ENCODE measurements at places on chromosomes 6 and 20.

DNA sequence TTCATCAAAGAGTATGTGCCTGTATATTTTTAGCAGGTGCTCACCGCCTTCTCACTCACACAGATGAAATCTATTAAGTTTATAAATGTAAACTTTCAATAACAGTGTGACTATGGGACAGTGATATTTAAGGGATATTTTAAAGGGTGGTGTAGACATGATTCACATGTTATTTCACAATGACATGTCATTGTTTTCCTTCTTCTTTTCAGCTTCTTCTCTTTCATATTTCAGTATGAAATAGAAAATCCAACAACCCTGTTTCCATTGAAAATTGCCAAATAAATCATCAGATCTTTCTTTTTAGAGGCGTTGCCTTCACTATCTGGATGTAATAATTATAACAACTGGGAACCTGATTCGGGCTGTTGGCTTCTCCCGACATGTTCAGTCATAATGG lies 54.8 kb downstream of the PFDN4 start:
- no peak for DNase-seq

GRCh38 chr20:59561614-59562277 lies 42.6 kb upstream of the PHACTR3 start:
- no peak for DNase-seq

DNA sequence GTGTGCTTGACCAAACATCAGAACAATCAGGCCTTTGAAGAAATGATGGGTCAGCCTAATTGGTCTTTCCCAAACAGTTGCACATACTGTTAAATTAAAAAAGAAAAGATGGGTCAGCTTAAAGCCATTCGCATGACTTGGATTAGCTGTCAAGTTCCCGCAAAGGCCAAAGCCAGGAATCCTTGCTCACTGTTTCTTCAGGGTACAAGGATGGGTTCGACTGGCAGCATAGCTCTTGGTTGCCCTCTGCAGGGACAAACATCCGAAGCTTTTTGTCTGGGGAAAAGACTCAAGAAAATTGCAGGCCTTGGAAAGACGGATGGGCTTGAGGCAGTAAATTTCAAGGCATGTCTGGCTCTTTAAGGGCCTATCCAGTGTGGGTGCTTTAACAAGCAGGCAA lies 168.0 kb downstream of the HDGFL1 start:
- DNase-seq = no peak

- no peak for DNase-seq
Measured at GRCh38 chr6:31407699-31408098, 4.3 kb downstream of the MICA start.

- DNase-seq = no peak
Measured at GRCh38 chr6:38877721-38878120, 162.6 kb downstream of the DNAH8 start.

GRCh38 chr6:40328386-40328985 lies 258.7 kb downstream of the LRFN2 start:
- peak; percentile 8 for DNase-seq

GRCh38 chr6:10419749-10420545 lies 5.1 kb upstream of the TFAP2A start:
- no peak for DNase-seq

DNA sequence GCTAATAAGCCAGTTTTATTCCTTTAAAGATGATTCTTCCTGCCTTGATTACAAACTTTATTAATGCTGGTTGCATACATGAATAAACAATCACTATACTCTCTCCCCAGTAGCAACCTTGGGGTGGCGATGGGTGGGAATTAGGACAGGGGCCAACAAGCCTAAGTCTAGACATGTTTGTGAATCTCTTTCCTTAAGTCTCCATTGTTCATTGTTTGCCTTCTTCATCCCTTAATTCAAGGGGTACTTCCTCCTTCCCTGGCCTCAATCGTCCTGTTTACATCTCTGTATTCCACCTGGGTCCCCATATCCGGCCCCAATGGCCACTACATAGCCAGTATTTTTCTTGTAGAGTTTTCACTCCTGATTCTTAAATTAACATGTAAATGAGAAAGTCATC lies 66.0 kb downstream of the ARHGAP18 start:
- no peak for DNase-seq

DNA sequence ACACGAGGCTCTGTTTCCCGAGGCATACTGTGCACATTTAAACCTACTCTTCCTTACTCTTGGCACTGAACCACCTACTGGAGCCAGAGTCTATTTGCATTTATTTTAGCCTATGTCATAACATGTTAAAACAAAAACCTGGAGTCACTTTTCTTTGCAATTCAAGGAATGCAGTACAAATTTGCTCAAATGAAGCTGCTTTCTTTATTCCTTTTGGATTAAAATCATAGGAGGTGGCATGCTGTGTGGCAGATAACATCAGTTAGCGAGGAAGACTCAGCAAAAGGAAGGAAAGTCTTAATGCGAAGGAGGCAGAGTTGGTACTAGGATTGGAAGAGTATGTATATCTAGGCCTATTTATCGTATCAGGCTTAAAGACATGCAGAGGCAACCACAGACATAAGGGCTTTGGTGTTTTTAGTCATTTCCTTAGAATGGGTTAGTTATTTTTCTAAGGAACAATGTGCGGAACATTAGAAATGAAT lies 92.9 kb downstream of the SAMD3 start:
- no peak for DNase-seq

GRCh38 chr20:35586751-35587425 lies 28.7 kb upstream of the SPAG4 start:
- DNase-seq = no peak

GRCh38 chr6:138569970-138570724 lies 70.9 kb upstream of the NHSL1 start:
- DNase-seq = no peak

DNA sequence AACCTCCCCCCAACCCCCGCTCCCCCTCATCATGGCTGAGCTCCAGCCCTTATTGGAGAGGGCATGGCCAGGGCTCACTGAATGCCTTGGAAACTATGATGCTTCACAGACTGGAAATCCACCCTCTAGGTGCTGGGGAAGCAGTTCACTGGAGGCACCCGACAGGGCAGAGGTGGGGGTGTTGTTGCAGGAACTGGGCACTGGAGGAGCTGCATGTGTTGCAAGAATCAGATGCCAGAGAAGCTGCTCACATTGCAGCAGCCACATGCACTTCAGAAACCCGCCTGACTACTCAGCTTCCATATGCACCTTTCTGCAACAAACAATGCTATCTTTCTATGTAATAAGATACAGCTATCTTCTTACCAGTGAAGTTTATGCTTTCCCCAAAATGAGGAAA lies 7.9 kb upstream of the TBPL1 start:
- DNase-seq = no peak

- DNase-seq = no peak
Measured at GRCh38 chr6:49653438-49653837, 16.8 kb upstream of the RHAG start.

- DNase-seq = no peak
Measured at GRCh38 chr20:4122926-4123325, 107.6 kb upstream of the RNF24 start.

GRCh38 chr6:170370416-170370815 lies 63.9 kb downstream of the FAM120B start:
- DNase-seq = peak; percentile 11

GRCh38 chr20:48681873-48682426 lies 145.8 kb downstream of the PREX1 start:
- DNase-seq = no peak

DNA sequence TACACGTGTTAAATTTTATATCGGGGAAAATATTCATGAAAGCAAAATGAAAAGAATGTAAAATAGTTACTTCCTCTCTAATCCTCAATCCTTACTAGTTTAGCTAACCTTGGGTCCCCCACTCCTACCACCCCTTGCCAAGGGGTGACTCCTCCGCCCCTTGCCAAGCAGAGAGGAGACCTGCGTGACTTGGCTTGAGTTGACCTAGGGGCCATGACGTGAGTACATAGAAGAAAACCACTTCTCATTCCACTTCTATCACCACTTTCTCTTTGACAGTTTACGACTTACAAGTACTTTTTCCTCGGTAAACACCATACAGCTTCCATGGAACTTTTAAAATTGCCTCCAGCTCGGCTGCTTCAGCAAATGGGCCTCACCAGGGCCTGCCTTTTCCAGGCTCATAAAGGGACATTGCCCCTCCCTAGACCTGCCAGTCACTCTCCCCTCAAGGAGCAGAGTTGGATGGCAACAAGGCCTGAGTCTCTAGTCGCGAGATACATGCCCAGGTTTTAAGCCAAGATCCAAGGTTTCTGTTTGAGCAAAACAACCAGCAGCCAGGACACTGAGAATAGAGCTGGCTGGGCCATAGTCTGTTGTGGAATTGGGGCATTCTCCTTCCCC lies 29.9 kb downstream of the SDCBP2 start:
- DNase-seq = no peak

DNA sequence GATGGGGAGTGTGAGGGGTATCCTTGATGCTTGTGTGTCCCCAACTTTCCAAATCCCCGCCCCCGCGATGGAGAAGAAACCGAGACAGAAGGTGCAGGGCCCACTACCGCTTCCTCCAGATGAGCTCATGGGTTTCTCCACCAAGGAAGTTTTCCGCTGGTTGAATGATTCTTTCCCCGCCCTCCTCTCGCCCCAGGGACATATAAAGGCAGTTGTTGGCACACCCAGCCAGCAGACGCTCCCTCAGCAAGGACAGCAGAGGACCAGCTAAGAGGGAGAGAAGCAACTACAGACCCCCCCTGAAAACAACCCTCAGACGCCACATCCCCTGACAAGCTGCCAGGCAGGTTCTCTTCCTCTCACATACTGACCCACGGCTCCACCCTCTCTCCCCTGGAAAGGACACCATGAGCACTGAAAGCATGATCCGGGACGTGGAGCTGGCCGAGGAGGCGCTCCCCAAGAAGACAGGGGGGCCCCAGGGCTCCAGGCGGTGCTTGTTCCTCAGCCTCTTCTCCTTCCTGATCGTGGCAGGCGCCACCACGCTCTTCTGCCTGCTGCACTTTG lies at the start of gene TNF:
TNF (plus strand) TSS at position 231 of the 567 bp plus-strand sequence; CDS start at position 408, 177 bp downstream.
- DNase-seq = peak; percentile 66

DNA sequence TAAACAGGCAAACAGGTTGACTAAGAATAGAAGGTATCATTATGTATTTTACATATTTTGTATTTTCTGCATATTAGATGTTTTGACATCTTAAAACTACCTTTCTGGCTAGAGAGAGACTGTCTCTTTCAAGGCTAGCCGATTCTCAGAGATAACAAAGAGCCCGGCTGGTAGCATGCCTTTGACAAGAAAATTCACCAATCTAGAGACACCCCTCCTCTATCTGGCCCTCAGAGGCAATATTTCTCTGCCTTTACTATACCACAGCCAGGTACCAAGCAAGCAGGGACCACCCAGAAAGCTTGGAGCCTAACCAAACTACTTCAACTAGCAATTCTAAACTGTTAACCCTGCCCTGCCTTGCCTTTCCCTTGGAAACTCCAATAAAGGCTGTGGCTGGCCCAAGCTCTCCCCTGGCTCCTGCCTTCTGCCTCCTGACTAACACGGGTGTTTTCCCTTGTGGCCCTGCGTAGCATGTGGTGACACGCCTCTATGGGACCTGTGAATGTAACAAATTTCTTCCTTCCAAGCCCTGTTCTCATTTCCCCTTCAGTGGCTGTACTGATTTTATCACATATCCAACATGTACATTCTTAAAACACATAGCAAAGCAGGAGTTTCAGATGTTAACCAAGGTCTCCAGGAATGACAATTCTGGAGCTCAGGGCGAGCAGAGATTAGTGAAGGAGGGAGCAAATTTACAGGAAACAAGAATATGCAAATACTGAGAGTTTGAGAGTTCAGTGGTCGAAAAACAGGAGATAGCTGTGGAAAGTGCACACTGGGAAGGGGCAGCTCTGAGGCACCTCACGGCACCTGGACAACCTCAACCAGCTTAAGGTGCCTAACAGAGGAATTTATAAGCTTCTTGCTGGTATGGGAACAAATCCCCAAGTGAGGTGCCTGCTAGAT lies 120.8 kb downstream of the BACH2 start:
- peak; percentile 7 for DNase-seq

GRCh38 chr6:159445351-159445750 lies 247.7 kb downstream of the SOD2 start:
- no peak for DNase-seq

- no peak for DNase-seq
Measured at GRCh38 chr20:62505337-62506045, 29.7 kb upstream of the GATA5 start.

GRCh38 chr6:64256483-64256882 lies 620.9 kb downstream of the PHF3 start:
- DNase-seq = no peak

- no peak for DNase-seq
Measured at GRCh38 chr6:7424967-7425807, 35.6 kb downstream of the RIOK1 start.

GRCh38 chr6:90790058-90790457 lies 203.2 kb upstream of the MAP3K7 start:
- DNase-seq = no peak

GRCh38 chr6:67175101-67175500 lies 1460.0 kb upstream of the ADGRB3 start:
- no peak for DNase-seq

- DNase-seq = no peak
Measured at GRCh38 chr6:33997265-33997664, 148.6 kb downstream of the GRM4 start.

GRCh38 chr6:29916741-29917140 lies 25.6 kb upstream of the HLA-A start:
- no peak for DNase-seq

GRCh38 chr6:111777357-111777756 lies 95.9 kb downstream of the FYN start:
- no peak for DNase-seq

DNA sequence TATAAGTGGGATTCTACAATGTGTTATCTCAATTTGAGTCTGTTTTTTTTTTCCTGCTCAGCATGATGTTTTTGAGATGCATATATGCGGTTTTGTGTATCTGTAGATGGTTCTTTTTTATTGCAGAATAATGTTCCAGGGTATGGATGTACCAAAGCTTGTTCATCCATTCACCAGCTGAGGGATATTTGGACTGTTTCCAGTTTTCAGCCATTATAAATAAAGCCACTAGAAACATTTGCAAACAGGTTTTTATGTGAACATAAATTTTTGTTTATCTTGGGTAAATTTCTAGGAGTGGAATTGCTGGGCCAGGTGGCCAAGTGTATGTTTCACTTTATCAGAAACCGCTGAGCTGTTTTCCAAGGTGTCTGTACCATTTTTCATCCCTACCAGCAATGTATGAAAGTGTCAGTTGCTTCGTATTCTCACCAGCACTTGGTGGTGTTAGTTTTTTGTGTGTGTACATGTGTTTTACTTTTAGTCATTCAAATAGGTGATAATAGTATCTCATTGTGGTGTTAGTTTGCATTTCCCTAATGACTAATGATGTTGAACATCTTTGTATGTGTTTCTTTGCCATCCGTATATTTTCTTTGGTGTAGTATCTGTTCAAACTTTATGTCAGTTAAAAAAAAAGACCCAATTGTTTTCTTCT lies 124.2 kb downstream of the CEBPB start:
- DNase-seq = no peak

GRCh38 chr6:25556516-25556915 lies 95.5 kb upstream of the SCGN start:
- peak; percentile 15 for DNase-seq
